Bladder microvascular endothelial cell (primary cell): ENCODE measurements at places on chromosomes 5 and 9. TPM values are rescaled to one million over a fixed set of nuclear protein-coding genes. Genes with fewer than 3 reads are reported as not detected.

IL13 gene
- not detected in 2 replicates for total RNA-seq

LEAP2 gene
- under 0.01 and 0.38 TPM in 2 replicates for total RNA-seq

C9orf153 gene
- total RNA-seq: 0.94 TPM in 1 of 2 replicates, not detected in the other

TMEM174 gene
- not detected in 2 replicates for total RNA-seq

FOXD4L4 gene
- 0.38 TPM in 1 of 2 replicates, not detected in the other for total RNA-seq

ANKRD34B gene
- not detected in 2 replicates for total RNA-seq

MEIKIN gene
- not detected in 2 replicates for total RNA-seq
